Renal pelvis (tissue), 12 donors: ENCODE measurements at places on chromosomes 16 and 17. TPM values are rescaled to one million over a fixed set of nuclear protein-coding genes. Genes with fewer than 3 reads are reported as not detected.

HSPB9 gene
- 0.50 TPM for polyA plus RNA-seq

DNA sequence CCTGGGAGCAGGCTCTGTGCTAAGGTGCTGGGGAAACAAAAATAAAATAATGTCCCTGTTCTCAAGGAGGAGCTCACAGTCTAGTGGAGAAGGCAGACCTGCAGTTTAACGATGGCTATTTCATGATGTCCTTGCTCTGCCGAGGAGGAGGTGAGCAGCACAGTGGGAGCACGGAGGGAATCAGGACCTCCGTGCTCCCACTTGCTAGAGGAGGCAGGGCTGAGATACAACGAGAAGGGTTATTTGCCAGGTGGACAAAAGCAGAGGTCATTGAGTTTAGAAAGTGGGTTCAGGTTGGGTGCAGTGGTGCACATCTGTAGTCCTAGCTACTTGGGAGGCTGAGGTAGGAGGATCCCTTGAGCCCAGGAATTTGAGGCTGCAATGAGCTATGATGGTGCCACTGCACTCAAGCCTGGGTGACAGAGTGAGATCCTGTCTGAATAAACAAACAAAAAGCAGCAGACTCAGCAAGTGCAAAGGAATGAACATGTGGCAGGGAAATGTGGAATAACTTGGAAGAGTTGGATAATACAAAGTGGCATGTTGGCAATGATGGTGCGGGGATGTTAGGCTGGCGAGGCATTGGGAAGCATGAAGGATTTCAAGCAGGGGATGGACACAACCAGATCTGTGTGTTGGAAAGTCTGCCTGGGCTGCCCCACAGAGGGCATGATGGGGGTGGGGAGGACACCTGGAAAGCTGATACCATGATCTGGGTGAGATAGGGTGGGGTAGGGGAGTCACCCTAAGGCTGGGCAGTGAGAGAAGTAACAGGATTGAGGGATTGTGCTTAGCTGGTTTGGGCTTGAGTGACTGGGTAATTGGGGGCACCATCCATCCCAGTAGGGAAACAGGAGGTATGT, 12.8 kb upstream of the TNS4 start:
- no peak for DNase-seq

DNA sequence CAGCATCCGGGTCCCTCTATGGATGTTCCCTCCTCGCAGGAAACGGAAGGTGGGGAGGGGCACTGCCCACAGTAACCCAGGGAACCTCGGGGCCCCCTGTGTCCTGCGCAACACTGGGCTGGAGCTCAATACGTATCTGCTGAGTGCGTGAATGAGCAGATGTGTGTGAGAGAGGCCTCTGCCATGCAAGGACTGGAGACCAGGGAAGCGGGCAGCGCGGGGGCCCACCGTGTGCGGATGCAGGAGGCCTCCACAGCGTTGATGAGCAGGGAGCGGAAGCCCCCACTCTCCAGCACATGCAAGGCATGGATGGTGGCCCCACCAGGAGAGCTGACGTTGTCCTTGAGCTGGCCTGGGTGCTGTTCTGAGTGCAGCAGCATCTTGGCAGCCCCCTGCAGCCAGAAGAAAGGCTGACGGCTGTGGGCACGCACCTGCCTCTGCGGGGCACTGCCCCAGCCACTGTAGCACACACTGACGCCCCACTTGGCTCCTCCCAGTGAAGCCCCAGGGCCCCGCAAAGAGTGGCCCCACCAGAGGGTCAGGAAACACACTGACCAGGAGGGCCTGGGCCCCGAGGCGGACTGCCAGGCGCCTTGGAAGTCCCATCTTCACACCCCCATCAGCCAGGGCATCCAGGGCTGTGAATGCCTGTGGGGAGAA, 2.9 kb downstream of the PYCR1 start:
- DNase-seq = no peak

DNA sequence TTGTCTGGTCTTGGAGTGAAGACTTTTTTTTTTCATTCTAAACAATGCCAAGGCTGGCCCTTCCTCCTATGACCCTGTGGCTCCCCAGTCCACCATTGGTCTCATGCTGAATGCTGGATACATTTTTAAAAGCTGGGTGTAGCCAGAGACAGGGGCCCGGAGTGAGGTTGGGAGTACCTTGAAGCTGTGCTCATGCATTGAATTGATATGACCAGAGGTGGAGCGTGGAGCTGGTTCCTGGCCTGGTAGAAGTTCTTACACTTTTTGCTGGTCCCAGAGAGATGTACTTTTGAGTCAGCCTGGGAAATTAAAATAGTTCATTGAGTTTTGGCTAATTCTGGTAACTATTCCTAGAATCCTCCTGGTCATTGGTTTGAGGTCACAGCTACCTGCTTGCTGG, 83.6 kb downstream of the CMIP start:
- no peak for DNase-seq

CLDN9 gene
- 3.4 TPM for polyA plus RNA-seq

DNA sequence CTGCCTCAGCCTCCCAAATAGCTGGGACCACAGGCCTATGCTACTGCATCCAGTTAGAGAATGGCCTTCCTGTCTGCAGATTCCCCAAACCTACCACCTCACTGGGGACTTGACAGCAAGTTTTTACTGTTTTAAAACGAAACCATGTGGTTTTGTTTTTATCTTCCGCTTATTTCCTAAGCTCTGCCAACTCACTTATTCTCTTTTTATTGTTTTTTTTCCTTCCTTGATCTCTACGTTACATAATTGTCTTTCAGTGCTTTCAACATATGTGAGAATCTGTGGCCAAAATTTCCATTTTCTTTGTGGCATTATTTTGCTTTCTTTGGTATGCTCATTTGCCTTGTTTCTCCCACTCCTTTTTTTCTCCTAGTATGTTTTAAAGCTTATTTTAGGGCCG, 14.6 kb upstream of the SLC38A7 start:
- no peak for DNase-seq

DNA sequence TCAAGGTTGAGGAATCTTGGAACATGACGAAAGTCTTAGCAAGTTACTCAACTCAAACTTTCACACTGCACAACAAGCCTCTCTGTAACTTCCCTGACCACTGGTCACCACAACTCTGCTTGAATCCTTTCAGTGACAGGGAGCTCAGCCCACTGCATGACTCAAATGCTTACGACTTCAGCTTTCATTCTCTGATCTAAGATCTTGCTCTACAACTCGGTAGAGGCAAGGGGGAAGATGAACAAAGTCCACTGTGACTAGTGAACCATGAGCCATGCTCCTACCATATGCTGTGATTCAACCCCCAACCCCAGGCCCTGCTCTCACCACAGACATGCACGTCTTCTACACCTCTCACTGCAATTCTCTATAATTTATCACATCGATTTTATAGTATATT, 160.9 kb downstream of the SLC39A11 start:
- no peak for DNase-seq

MYOCD gene
- polyA plus RNA-seq = 6.3 TPM

DNA sequence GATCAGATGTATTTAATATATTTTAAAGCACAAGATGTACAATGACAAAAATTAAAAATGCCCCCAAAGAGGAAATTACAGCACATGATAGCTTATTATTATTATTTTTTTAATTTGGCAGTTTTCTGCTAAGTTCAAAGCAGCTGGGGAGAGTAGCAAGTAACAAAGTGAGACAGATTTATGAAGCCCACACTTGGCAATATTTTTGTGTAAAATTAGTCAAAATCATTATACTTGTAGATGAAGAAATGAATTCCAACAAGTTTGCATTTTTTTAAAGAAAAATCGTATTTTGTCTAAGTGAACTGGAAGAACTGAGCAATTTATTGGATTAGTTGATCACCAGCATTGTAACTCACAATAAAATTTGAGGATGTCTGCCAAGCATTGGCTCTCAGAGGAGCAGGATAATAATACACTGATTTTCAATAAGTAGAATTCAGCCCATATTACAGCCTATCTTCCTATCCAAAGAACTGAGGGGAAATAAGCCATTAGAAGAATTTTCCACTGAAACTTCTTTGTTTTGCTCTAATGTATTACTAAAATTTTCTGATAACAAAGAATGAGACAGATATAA, 215.6 kb downstream of the MAP2K6 start:
- no peak for DNase-seq

- DNase-seq = no peak
Observed at GRCh38 chr17:80382446-80382845, 32.5 kb upstream of the ENDOV start.

DNA sequence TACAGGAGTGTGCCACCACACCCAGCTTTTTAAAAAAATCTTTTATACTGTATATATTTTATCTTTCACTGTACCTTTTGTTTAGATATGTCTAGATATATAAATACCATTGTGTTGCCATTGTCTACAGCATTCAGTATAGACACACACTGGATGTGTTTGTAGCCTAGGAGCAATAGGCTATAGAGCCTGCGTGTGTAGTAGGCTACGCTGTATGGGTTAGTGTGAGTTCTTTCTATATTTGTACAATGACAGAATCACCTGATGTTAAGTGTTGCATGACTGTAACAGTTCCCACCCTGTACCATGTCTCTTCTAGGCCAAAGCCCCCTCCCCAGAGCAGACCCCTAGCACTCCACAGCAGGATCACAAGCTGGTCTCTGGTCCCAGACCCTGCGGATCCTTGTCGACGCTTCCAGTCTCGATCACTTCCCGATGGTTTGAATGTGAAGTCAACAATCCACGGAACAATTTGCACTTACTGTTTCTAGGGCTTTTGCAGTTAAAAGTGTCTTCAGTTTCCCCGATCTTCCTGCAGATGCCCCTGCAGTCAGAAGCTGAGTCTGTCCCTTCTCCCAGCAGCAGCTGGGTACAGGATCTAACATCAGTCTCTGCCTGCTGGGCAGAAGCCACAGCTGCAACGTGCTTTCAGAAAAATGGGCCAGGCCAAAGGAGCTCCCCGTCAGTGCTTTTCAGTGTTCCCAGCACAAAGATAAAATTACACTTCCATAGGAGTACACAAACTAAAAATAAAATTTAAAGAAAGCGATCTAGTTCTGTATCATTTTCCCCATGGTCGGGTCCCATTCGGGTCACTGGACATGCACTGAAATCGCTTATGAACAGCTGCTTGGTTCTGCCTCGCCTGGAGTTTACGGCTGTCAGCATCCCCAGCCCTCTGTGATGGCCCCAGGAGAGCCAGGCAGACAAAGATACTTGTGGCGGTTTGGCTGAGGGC, 35.4 kb downstream of the ADAM11 start:
- DNase-seq = no peak

DNA sequence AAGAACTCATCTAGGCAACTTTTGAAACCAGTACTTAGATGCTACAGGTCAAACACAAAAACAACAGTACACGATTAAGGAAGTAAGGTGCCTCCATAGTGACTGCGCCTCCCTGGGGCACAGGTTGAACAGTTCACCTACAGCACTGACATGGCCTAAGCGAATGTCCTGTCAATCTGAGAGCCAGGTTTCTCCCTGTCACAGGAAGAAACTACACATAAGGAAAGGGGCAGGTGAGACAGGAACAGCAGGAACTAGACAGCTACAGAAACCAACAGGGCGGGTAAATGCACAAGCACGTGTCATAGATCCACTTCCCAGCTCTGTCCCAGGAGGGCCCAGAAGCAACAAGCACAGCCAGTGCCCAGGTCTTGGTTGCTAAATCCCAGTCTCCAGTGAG, 8.0 kb upstream of the ARHGDIA start:
- DNase-seq = no peak

- no peak for DNase-seq
Observed at GRCh38 chr16:88453217-88453531, at the start of gene ZFPM1. TSS of gene ZFPM1 (plus strand) at chr16:88453280. CDS start at chr16:88453639, 359 bp downstream.

SYNGR3 gene
- polyA plus RNA-seq = 2.1 TPM

RPS6KB1 gene
- 36.4 TPM for polyA plus RNA-seq

DNA sequence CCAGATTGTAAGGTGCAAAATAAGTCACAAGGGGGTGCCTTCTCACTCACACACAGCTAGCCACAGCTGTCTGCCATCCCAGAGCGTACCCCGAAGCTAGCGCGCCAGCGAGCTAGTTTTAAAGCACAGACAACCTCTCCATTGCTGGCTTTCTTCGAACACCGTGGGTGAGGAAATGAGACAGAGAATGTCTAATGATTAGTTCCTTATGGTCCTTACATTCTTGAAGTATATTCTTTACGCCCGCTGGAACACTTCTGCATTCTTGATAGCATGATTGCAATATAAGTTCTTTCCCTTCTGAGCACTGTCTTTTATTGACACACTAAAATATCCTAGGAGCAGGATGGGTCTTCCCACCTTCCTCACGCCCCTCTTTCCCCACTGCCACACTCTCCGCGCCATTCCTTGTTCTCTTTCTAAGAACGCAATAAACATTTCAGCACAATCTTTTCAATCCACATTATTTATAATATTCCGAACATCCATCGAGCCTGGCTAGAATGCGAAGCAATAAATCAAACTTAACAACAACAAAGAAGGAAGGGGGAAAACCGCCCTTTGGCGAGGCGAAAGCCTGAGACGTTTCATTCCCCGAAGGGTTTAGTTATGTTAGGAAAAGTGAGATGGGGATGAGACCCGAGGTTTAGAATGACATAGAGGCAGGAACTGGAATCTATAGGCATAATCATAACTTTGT, 251.3 kb downstream of the NTN1 start:
- DNase-seq = no peak

CTRB1 gene
- polyA plus RNA-seq = 0.30 TPM

HCFC1R1 gene
- 69.1 TPM for polyA plus RNA-seq

MPP2 gene
- 8.0 TPM for polyA plus RNA-seq

DNA sequence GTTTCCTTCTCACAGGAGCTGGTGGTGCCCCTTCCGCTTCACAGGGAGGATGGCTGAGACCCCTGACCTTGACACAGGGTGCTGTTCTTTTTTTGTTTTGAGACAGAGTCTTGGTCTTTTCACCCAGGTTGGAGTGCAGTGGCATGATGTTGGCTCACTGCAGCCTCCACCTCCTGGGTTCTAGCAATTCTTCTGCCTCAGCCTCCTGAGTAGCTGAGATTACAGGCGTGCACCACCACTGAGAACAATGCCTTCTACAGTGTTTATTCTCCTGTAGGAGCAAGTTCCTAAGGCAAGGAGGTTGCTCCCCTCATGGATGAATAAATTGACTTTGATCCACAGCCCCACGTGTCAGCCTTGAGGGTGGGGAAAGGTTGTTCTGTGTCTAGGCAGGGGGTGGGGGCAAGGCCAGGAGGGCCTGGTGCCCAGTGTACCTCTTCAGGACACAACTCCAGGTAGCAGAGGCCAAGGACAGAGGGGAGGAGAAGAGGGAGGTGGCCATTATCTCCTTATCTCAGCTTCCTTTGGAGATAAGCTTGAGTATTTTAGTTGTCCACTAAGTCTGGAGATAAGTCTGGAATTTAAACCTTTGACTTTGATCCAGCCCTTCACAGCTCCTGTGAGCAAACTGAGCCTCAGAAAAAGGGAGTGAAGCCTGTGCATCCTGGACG, 159.4 kb downstream of the SEC14L1 start:
- no peak for DNase-seq
